ENCODE measurements at places on chromosomes 1 and 21.

- no peak for DNase-seq
These were observed 10.7 kb downstream of the FOXO6 start for GRCh38 chr1:41371630-41372599.

DNA sequence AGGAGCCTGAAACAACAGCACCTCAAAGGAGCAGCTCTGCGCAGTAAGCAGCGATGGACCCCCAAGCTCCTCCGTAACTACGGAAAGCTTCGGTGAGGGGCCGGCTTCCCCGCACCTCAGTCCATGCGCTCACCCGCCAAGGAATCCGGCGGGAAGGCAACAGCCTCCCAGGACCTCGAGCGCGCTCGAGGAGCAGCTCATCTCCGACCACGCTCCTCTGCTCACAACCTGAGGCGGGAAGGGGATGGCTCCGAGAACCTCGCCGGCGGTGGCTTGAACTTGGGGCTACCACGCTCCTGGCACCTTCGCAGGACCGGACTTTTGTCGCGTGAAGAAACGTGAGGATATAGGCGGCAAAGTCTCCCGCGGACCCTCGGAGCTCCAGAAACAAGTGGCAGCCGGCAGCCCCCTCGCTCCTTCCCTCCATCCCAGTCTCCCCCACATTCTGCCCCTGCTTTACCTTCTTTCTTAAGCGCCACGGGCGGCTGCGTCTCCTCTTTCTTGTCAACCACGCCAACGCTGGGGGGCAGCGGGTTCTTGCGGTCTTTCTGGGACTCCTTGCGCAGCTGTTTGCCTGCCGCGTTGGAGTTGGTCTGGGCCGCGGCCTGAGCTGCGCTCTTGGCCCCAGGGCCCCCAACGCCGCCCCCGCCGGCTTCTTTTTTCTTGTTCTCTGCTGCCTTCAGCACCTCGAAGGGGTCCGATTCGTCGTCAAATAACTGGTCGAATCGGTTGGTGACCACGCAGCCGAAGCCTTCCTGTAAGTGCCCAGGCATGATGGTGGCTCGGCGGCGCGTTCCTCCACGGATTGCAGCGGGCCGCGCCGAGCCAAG is 459 bp downstream of the SERBP1 start:
- DNase-seq, result peak; percentile 23

GRCh38 chr1:54380290-54380882 is 25.8 kb downstream of the SSBP3 start:
- no peak for DNase-seq

GRCh38 chr1:53657891-53658396 is 81.0 kb downstream of the GLIS1 start:
- no peak for DNase-seq

GRCh38 chr1:4023678-4024077 is 123.6 kb upstream of the C1orf174 start:
- no peak for DNase-seq

DNA sequence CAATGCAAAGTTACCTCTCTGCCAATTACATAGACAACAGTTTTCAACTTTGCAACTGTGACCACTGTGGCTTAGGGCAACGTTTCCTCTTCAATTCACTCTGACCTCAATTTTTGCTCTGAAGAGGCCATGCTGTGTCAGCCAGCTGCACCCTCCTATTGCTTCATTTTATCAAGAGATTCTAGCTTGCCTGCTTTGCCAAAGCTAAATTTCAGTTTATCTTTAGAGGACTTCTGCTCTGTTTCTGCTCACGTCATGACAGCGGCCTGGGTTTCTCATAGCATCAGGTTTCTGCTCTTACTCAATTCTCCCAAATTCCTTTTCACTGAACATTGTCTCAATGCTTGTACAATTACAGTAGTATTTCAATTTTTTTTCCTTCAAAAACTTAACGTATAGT is 154.6 kb downstream of the PLA2G4A start:
- DNase-seq, result no peak

DNA sequence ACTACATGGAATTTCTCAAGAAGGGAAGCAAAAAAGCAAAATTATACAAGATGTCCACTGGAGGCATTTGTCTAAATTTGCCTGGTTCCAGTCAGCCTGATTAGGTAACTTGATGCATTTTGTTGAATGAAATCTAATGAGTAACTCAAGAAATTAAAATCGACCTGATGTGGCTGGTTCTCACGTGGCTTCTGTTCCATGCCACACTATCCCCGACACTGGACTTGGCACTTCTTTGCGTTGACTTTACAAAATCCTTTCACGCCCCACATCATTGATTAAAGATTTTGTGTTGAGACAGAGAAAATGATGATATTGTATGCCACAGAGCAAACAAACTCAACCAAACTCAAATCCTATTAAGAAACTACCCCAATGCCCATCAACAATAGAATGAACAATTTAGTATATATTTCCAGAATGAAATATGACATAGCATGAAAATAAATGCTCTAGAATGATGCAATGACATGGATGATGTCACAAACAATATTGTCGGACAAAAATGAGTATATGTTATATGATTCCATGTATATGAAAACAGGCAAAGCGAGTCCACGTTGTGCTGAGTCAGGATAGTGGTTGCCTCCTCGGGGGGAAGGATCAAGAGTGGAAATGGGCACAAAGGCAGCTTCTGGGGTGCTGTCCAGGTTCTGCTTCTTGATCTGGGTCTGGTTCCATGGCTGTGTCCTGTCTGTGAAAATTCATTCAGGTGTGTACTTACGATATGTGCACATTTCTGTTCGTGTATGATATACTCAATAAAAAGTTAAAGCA is 12.9 kb upstream of the HMGCS2 start:
- no peak for DNase-seq

Measured in activated CD4-positive, alpha-beta T cell treated with anti-CD3 and anti-CD28 coated beads, Interleukin-2, amount 50 U/mL, for 24 hours (primary cell).